SK-N-MC (cell line): ENCODE measurements at places on chromosomes 5 and 9.

DNA sequence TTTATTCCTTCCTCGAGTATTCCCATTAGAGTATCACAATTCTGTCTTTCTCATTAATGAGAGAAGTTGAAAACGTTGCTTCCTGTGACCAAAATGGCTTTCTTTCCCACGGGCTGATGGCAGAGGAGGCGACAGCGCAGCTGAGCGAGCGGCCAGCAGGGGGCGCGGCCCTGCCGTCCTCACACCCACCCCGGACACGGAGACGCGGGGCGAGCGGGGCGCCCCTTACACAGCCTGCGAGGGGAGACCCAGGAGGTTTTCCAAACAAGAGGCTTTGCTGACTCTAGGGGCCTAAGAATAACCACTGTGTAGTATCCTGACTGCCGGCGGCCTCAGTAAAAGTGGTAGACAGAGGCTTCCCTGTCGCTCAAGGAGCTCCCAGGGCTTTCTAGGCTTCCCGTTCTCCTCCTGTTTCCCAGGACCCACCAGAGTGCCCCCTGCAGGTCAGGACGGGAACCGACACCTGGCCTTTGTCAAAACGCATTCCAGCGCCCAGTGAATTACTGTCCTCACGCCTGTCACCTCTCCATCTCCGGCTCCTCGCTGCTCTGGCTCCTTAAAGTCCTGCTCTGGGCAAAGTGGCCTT, 27.3 kb upstream of the FGF1 start:
- peak; percentile 64 for DNase-seq

DNA sequence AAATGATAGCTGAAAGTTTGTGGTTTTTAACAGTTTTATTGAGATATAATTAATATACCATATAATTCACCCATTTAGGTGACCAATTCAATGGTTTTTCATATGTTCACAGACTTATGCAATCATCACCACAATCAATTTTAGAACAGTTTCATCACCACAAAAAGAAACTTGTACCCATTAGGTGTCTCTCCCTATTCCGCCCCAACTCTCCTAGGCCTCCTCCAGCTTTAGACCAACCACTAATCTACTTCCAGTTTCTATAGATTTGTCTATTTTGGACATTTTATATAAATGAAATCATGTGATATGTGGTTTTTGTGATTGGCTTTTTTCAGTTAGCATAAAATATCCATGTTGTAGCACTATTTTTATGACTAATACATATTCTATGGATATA, 38.6 kb downstream of the YTHDC2 start:
- DNase-seq, result no peak

DNA sequence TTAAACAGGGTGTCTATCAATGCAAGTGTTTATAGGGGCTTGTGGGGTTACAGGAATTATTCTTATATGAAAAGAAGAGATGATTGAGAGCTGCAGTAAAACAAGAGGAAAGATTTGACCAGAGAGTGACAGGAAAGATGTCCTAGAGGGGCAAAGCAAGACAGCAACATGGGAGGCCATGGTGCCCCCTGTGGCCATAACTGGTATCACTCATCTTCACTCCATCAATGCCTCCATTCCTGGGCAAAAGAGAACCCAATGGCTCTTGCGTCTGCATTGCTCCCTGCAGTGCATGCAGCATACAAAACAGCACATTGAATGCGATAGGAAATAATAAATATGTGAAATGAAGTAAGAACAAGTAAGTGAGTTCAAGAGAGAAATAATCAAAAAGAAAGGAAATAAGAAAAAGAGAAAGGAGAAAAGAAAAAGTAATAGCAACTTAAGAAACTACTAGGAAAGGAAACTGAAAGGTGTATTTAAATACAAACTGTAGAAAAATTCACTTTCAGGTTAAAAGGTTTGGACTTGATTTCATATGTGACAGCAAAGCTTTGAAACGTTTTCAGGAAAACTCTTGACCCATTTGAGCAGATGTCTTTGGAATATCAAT, 206.6 kb downstream of the SEMA5A start:
- no peak for DNase-seq

DNA sequence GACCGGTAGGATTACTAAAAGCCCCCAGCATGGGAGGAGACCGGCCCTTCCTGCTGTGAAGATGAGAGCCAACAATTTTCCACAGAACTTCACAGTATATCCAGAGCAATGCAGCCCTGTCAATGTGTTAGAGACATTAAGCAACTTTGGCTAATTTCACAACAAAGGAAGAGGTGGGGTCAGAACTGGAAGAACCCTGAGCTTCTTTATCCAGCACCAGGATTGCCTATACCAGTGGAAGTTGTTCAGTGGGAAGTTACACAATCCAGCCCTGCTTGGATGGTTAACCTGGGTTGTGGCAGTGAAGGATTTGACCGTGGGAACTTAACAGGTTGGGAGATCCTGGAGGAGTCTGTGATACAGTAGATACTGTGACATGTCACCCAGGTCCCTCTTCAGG, 197.0 kb downstream of the FBN2 start:
- no peak for DNase-seq
